Activated effector memory CD4-positive, alpha-beta T cell treated with anti-CD3 and anti-CD28 coated beads, Interleukin-2, amount 50 U/mL, for 16 hours (primary cell): ENCODE measurements at places on chromosomes 11 and 22.
A peak's percentile ranks its signal among the peaks of the same experiment; 100 is the strongest.

GRCh38 chr11:32325187-32325586 is 110.2 kb downstream of the WT1 start:
- DNase-seq = no peak

DNA sequence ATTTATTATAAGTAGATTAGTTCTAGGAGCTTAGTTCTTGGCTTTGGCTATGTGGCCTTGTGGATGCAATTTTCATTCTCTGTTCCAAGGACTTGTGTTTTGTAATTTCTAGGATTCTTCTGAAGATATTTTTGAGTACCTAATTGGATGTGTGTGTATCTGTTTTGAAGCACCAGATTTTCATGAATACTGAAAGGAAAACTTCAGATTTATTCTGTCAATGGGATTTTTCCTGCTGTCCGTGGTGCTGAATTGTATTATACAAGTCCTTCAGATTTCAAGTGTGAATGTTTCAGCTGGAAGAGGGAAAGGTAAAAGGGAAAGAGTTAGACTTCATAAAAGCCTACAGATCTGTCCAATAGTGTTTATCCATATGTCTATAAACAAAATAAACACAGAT is 18.2 kb upstream of the SYN3 start:
- no peak for DNase-seq

DNA sequence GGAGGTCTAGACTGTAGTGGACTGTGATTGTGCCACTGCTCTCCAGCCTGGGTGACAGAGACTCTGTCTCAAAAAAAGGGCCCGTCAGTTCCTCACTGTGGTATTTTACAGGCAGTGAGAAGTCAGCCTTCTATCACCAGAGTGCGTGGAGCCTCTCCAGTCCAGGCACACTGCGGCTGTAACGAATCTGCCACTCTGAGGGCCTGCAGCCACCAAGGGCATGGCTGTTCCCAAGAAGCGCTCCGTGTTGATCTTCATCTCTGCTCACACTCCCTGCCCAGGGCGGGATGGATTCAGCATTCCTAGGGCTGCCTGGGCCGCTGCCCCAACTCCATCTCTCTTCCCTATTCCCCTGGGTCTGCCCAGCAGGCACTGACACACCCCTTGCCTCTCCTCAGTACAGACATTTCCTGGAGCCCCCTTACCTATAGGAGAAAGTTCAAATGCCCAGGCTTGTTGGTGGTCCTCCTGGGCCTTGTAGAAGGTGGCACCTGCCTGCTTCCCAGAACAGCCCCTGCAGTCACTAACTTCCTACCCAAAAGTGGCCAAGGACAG is 148.4 kb downstream of the CACNA1I start:
- no peak for DNase-seq

- DNase-seq = no peak
These were observed 23.8 kb upstream of the IGSF22 start for GRCh38 chr11:18749681-18750319.

DNA sequence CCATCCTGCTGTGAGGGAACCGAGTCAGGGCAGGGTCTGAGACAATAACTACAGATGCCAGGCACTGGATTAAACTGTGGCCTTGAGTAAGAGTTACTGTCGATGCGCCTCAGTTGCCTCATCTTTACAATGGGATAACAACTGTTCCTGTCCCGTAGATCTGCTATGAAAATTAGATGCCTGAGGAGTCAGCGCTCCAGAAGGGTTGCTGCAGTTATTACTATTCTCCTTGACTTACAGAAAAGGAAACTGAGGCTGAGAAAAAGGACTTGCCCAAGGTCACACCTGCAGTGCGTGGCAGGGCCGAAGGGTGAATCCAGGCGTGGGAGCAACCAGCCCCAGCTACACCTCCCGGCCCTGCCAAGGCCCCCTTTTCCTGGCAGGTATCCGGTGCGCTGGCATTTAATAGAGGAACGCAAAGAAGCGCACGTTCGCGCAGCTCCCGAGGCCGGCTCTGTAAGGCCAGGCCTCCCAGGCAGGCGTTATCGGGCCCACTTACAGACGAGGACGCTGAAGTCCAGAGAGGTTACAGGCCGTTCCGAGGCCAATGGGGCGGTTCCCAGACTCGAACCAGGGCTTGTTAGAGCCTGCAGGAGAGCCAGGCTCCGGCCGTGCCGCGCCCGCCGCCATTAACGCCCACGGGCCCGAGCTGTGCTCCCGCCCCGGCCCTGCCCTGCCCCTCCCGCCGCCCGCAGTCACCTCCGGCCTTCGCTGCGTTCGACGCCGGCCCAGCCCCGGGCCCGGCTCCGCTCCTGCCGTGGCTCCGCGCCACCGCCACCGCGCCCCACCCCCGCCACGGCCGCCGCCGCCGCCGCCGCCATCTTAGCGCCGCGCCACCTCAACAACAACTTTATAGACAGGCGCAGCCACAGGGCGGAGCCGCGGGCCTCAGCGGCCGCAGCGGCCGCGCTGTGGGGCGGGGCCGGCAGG is at the start of gene C11orf68:
C11orf68 (minus strand) TSS at position 852 of the 930 bp plus-strand sequence; CDS start at position 821, 31 bp downstream.
- DNase-seq = no peak

DNA sequence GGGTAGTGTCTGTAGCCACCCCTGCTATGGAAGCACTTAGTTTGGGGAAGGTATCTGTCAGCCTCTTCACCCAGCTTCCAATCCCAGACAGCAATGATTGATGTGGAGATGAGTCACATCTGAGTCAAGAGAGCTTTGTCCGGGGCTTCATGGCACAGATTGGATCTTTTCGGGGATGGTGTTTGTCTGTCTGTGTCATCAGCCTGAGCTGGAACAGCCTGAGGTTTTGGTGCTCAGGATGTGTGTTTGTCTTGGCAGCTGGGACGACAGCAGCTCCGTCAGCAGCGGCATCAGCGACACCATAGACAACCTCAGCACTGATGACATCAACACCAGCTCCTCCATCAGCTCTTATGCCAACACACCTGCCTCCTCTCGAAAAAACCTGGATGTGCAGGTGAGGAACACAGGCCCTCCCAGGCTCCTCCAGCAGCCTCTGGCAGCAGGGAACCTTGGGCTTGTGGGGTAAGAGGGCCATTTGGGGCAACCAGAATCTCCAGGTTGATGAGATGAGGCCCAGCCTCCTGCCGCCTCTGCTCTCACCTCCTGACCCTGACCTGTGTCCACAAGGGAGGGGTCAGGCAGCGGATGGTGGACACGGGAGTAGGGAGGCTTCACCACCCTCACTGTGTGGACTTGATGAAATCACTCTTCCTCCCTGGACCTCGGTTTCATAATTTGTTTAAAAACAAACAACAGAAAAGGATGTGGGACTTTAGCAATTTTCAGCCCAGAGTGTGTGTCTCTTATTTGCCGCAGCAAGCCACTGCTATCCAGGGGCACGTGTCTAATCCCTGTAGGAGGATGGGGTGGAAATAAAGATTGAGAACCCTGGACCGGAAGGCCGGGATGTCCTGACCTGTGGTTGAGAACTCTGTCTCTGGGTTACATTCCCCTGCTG is 124.3 kb downstream of the DBX1 start:
- DNase-seq = no peak

DNA sequence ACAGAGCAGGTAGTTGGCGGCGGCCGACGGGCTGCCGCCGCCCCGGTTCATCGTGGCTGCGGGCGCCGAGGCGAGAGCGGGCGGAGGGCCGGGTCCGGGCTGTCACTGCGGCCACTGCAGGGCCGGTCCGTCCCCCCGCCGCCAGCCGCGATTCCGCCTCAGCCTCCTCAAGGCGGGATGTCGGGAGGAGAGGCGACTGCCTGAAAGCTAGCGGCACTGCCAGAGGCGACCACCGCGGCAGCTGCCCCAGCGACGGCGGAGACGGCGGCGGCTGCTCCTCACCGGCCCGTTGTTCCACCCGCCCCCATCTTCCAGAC is 234 bp downstream of the SESN3 start:
- no peak for DNase-seq

DNA sequence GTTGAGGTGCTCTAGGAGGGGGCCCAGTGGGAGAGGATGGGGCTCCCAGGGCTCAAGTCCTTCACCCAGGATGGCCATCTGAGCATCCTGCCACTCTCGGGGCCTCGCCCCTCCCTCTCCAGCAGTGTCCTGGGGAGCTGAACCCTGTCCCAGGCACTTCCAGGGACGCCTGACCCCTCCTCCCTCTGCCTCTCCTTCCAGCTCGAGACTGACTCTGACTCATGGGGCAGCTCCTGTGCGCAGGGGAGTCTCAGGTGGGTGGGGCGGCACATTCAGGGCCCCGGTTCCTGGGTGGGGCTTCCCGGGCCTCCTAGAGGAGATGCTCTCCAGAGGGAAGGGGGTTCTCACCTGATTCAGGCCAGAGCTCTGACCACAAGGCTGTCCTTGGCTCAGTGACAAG is 77.1 kb upstream of the IGLL5 start:
- DNase-seq = no peak

DNA sequence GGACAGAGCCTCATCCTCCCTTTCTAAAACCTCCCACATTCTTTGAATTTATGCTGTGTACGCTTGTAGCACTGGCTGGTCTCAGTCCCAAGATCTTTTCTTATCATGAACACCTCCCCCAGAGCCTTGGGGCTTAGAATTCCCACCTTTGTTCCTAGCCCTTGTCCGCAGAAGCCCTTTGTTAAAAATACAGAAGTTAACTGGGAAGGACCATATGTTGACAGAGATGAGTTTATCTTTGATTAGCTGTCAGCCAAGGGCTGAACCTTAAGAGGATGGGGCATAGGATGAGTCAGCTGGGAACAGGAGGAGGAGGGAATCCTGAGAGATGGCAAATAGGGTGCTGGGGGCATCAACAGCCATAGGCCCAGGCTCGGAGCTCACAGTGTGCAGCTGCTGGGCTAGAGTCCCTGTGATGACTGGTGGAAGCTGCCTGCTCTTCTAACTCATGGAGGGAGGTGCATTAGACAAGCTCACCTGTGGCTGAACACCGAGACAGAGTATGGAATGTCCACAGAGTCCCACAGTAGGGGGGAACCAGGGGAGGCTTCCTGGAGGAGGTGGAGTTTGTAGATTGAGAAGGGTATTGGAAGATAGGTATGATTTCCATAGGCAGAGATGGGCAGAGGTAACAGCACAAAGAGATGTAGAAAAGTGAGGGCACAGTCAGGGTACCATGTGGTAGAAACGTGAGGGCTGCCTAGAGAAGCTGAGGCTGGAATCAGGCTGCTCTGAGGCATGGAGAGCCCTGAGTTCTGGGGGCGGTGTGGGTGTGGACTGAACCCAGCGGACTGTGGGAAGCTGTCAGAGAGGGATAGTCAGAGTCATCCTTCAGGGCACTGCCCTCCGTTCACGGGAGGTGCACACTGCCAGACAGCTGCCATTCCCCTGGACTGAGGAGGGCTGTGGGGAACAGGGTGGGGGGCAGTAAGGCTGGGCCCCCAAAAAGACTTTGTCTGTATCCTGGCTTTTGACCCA is 9.9 kb downstream of the MICAL2 start:
- no peak for DNase-seq

- DNase-seq = no peak
These were observed 27.9 kb upstream of the RASL10A start for GRCh38 chr22:29343313-29343805.

GRCh38 chr11:75625021-75625420 is 43.8 kb downstream of the MAP6 start:
- DNase-seq = no peak

DNA sequence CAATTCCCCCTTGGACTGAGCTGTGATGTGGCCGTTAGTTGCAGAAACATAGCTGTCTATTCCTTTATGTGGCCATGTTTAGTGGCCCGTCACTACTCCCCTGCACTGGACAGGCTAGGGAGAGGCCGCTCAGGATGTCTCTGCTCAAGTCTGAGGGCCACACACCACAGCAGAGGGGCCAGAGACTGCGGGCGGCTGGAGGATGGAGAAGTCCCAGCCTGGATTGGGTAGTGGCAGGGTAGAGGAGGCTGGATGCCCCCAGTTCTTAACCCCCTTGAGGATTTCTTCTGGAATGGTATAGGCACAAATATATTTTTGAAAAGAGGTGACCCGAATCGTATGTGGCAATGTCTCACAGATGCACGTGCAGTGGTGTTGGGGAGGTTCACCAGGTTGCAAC is 116.4 kb upstream of the B3GAT1 start:
- peak; percentile 30 for DNase-seq

DNA sequence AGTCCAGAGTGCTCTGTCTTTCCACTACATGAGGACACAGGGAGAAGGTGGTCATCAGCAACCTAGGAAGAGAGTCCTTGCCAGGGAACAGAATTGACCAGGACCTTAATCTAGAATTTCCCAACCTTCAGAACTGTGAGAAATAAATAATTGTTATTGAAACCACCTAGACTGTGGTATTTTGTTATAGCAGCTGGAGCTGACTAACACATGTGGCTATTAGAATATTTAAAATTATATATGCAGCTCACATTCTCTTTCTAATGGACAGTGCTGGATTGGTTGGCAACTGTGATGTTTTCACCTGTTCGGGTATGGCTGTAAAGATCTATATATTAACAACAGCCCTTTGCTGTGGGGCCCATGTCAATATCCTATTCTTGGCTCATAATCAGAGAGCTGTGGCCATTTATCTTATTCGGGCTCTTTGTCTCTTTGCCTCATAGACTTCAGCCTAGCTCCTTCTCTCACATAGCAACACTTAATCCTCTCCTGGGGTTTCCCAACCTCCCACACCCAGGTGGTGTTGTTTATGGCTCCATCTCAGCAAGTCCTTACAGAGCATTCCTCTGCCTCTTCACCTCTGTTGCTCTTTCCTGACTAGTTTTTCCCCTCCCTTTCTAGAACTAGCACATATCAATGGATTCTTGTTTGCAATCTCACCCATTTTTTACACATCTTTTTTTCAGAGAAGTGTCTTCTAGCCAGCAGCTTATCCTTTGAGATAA is 46.4 kb upstream of the AMOTL1 start:
- DNase-seq = no peak

DNA sequence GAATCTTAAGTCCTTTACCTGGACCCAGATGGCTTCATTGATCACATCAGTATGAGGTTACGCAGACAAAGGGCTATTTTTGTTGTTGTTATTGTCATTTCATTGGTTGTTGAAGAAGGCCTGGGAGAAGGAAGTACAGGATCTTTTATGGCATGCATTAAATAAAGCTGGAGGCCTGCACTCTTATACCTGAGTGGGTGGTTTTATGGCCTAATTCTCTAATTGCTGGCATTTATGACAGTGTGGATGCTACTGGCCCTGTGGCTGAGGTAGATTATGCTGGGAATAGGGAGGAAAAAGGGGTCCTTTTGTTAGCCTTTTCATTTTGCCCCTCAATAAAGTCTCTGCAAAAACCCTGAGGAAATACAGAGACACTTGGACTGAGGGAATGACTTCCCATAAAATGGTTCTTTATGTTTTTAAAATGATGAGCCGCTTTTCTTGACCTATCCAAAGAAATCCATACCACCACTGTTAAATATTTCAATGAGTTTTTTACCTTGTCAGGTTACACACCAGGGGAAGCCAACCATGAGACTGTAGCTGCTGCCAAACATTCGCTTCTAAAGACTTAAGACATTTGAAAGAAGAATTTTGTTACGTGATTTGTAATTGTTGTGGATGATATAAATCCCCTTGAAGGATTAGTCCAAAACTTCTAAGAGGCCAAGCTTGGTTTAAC is 6.8 kb downstream of the KMT2A start:
- DNase-seq = no peak

- peak; percentile 27 for DNase-seq
These were observed 250.3 kb downstream of the BRD1 start for GRCh38 chr22:49577168-49578060.

GRCh38 chr11:9780929-9781328 is 117.1 kb downstream of the SWAP70 start:
- DNase-seq = no peak
